Gastroesophageal sphincter (tissue), 4 donors: ENCODE measurements at places on chromosomes 16 and 17.

DNA sequence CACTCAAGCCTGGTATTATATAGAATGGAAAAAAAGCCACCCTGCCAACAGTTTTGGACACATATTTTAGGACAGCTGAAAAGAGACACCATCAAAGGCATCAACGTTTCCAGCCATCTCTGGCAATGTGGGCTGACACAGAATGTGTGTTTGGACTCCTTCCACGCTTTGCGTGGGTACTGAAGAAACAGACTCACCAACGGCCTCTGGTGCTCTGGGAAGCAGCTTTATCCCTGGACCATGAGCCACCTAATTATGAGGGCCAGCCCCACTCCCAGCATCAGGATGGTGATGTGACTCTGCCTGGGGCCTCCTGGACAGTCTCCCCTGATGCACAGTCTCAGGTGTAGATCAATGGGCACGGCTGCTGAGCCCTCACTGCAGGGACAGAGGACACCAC is 27.9 kb downstream of the CCDC57 start:
- ATAC-seq = no peak

DNA sequence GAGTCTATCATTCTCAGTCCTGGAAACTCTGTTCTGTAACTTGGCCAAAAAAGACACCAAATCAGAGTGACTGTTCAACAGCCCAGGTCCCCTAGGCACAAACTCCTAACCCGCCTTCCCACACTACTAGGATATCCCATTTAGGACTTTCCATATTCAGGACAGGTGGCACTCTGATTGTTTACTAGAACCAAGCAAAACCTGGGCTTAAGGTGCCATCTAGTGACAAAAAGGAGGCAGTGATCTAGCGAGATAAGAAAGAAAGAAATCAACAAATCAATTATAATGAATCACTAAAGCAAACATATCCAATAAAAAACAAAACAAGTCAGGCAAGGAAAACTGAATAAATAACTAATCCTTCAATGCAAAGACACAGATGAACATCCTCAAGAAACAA is 203.9 kb downstream of the CEP112 start:
- ATAC-seq = no peak

DNA sequence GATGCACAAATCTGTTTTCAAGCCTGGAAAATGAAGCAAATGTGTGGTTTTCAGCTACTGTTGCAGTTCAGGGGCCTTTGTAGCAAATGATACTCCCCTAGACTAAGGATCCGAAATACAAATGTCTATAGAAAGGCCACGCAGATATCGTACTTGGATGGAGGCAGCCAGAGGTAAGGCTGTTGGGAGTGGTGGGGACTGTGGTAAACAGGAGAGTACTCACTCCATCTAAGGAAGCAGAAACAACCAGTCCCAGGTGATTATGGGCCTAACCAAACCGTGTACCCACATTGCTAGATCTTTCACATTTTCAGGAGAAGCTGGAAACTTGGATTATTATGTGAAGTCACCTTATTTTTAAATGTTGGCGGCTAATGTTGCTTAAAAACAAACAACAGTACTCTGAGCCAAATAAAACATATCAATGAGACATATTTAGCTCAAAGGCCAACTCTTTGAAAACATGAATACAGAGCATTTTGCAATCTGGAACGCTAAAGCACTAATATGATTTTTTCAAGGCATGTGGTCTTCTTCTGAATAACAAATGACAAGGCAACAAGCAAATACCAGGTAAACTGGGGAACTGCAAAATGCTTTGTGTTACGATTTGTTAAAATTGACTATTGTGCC is 110.1 kb downstream of the YPEL2 start:
- ATAC-seq = no peak

DNA sequence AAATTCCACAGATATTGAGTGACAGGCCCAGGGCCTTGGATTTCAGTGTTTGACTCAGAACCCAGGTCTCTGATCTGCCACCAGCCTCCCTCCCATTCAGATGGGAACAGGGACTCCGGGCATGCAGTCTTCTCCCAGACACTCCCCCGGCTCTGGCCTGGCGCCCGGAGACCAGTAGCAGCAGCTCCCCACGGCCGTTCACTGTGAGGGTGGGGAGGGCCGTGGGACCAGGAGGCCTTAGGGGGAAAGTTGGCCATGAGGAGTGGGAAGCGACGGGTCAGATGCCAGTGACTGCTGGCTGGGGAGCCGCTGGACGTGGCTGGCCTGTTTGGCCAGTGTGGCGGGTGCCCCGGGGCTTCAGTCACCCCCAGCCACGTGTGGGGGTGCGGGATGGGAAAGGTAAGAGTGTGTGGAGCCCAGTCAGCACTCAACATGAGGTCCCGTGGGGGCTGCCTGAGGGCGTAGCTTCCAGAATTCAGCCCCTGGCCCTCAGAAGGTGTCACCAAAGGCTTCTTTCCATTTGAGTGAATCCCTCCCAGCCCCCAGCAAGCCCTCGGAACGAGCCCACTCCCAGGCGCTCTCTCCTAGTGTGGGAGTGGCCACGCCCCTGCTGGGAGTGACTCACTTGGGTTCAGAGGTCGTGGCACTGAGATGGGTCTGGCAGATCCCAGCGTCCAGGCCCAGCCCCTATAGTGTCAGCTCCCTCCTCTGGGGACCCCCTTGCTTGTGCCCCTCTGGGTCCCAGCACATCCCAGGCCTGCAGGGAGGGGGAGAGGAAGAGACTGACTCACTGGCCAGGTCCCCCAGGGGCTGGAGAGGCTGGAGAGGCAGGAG is 309.4 kb downstream of the SEC14L1 start:
- ATAC-seq = peak; percentile 48
